ENCODE measurements at places on chromosomes 11 and 22. TPM values are rescaled to one million over a fixed set of nuclear protein-coding genes. Genes with fewer than 3 reads are reported as not detected.

DNA sequence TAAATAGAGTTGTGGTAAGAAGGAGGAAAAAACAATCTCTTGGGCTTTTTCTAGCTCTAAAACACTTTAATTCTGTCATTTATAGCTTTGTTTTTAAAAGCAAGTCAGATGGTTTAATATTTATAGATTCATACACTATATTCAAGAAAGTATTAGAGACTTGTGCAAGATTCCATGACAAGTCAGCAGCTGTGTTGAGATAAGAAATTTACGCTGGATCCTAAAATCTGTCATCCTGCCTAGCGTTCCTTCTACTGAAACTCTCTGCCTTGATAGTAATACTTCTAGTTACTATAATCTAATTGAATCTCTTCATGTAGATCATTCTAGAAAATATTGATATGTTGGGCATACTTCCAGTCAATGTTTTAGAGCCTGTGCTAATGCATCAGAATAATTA, 721.8 kb downstream of the CNTN5 start:
- no peak for DNase-seq

SLC22A6 gene
- not detected for total RNA-seq

- no peak for DNase-seq
These were observed 39.4 kb upstream of the DDI1 start for GRCh38 chr11:103997082-103997481.

SCN3B gene
- total RNA-seq, result 3.4 TPM

GRCh38 chr11:106275151-106275550, 197.7 kb downstream of the AASDHPPT start:
- DNase-seq, result no peak

DNA sequence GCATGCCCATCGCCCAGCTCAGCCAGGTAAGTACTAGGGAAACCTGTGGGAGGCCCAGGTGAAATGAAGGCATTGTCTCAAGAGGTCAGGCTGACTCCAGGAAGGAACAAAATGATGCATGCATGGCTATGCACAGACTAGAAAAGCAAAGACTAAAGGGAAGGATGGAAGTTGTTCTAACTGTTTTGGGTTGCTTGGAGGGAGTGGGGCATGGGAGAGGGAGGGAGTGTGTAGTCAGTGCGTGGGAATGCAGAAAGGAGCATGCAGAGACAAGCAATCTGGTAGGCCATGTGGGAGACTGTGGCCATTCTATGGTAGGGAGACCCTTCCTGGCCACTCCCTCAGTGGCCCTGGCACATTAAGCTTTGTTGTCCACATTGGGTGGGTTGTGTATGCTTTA, 2.9 kb downstream of the MICAL3 start:
- no peak for DNase-seq

DNA sequence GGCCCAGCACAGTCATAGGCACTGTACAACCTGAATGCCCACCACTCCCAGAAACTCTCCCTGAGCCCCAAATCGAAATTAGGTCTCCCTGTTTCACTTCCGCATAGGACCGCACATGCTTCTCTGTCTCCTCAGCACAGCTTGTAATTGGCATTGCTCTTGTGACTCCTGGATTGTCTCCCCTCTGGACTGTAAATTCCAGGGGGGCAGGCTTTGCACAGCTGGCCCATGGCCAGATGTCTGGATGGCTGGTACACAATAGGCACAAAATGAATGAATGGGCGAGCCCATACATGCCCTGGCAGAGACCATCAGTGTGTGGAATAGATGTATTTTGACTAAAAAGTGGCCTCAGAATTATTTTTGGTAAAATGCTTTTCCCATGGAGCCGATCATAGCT, 63.3 kb upstream of the PHF21B start:
- no peak for DNase-seq

DNA sequence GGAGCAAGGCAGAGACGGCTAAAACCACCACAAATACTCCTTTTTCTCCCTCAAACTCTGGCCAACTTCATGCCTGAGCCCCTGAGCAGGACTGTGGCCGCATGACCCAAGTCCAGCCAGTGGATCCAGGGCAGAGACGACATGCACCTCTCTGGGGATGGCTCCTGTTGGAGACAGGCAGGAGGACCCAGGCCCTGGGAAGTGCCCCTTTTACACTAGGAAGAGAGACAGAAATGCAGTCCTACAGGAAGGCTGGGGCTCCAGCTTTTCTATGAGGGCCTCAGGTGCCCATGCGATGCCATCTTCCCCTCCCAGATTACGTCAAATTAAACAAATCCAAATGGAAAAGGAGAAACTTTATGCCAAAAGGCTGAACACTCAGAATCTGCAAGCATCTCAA, 498.0 kb downstream of the BRD1 start:
- DNase-seq, result no peak

APOL4 gene
- 4.0 TPM for total RNA-seq

KRTAP5-10 gene
- total RNA-seq, result not detected

PRSS23 gene
- total RNA-seq, result 11.1 TPM

DNA sequence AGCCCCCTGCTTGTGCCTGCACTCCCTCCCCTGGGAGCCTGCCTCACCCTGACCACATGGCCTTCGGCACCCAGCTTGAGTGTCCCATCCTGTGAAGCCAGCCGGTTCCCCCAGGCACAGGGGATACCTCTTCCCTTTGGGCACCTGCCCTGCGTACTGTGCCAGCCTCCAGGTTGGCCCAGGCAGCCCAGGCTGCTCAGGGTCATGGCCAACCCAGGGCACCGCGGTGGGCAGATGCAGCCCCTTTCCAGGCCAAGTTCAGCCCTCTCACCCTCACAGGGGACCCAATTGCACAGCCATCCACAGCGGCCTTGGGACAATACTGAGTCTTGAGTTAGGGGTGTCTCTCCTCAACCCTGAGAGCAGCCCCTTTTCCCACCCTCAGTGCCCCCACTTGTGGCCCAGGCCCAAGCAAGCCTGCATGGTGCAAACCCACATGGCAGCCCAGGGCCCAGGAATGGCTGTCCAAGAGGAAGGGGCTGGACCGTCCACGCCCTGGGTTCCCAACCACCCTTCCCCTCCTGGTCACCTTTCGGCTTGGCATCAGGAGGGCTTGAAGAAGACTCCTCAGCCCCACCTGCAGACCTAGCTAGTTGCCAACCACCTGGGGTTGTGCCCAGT, 87.7 kb downstream of the CDKN1C start:
- no peak for DNase-seq

C11orf91 gene
- total RNA-seq, result not detected

- no peak for DNase-seq
These were observed 55.7 kb upstream of the EMID1 start for GRCh38 chr22:29149841-29150555.

DNA sequence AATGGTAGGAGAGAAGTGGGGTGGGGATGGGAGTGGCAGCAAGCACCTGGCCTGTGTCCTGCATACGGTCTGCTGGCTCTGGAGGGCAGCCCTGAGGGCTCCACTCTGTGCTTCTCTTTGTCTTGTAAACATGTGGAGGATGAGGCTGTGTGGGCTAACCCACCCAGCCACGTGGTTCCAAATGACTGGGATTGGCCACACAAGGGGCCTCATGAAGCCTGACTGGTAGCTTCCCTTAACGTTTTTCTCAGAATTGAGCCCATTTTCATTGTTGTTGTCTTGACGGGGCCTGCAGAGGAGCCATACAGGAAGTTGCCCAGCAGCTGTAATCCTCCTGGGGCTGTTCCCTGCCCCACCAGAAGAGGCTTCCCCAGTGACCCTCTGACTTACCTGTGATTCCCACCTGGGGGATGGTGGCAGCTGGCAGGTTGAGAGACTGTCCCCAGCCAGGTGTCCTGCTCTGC, 18.0 kb downstream of the DERL3 start:
- no peak for DNase-seq

- no peak for DNase-seq
These were observed 167.6 kb upstream of the MTMR2 start for GRCh38 chr11:96091476-96091875.

DNA sequence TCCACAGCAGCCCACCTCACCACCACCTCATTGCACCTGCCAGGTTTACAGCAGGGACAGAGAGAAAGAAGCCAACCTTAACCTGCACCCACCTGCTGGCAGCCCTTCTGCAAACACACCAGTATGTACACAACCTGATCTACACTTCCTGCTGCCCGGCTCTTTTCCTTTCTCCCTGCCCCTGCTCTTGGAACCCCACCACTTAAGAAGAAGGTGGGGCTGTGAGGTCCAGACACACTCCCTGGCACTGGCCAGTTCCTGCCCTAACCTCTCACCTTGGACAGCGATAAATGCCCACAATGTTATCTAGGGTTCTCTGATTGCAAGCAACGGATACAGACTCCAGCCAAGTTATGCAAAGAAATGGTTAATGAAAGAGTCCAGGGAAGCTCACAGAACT, 10.8 kb upstream of the SLC35C1 start:
- DNase-seq, result no peak

KRTAP5-6 gene
- total RNA-seq, result not detected

- peak; percentile 92 for DNase-seq
These were observed 57.6 kb downstream of the FBXO7 start for GRCh38 chr22:32531931-32532819.

DNA sequence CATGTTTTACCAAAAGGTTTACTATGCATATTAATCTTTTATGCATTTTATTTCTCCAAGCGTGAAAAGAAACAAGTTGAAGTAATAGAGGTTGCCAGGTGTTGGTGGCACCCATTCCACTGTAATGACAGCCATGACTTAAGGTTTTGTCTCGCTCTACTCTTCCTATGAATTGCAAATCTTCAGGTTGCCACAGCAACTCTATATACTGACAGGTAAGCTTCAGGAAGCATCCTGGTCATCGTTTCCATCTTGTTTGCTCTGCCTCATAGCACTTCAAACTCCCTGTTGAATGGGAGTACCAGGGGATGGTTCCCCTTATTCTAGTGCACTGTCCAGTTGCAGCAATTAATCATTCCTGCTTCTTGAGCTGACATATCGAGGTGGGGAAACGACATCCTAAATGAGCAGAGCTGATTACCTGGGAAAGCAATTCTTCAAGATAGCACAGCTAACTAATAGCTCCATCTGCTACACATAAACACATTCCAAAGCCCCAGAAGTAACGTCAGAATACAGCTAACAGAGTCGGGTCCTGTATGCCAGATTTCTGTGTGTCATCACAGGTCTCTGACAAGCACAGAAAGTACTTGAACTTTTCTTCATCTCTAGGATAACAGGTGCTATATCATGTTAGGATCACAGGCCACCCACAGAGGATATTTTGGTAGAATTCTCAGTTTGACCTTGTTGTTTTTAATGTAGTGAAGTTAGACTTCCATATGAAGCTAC, 80.3 kb downstream of the CADM1 start:
- no peak for DNase-seq

DNA sequence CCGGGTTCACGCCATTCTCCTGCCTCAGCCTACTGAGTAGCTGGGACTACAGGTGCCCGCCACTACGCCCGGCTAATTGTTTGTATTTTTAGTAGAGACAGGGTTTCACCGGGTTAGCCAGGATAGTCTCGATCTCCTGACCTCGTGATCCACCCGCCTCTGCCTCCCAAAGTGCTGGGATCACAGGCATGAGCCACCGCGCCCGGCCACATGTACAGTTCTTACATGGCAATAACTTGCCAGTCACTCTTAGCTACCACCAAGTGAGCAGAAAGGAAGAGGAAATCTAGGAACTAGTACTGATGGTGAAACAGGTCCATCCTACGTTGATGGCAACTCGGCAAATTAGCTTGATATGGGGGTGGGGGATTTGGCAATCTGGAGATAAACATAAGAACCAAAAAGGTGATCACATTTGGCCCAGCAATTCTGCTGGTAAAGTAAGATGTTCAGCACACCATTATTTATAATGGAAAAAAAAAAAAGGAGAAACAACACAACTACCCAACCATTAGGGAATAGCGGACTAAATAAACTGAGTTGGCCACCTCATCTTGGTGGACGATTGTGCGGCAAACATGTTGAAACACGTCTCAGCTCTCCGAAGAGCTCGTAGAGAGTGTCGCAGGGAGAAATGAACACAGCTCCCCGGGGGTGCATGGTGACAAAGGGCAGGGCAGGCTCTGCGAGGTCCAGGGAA, 5.3 kb downstream of the NLRP6 start:
- no peak for DNase-seq

DNA sequence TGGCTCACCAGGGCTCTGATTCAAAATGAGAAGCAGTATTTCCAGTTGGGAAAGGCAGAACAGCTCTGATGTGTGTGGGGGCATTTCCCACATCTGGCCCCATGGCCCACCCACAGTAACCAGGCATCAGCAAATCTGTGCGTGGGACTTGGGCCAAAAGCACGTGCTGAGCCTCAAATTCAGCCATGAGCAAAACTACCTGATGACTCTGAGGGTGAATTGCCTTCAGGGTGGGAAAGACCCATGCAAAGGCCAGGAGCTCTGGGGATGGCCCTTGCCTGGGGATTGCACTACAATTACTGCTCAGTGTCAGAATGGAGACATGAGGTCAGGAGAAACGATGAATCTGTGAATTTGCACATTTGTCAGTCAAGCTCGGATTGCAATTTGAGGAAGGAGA, 20.9 kb downstream of the TP53AIP1 start:
- no peak for DNase-seq

DNA sequence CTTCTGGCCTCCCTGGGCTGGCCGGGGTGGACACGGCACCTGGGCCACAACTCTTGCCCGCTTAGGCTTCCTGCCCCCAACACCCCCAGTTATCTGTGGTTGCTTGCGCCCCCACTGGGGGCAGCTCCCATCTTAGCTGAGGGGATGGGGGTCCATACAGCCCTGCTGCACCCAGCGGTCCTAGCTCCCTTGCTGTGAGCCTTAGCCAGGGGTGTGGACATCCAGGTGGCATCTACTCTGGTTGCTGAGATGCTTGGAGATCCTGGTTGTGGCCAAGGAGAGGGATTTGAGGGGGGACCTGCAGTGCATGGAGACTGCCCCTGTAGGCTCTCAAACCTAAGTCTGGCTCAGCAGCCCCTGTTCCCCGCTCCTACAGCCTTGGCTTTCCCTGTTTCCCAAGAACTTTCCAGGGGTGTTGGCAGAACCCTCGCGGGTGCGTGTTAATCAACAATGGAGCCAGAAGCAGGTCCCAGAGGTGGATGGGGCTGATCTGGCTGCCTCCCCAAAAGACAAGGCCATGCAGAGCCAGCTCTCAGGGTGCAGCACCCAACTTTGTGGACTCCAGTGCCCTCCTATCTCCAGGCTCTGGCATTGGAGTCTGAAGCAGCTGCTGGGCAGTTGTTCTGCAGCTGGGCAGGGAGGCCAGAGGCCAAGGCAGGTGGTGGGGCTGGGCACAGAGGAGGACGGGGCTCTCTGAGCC, 3.3 kb downstream of the KCNQ1 start:
- no peak for DNase-seq

DNA sequence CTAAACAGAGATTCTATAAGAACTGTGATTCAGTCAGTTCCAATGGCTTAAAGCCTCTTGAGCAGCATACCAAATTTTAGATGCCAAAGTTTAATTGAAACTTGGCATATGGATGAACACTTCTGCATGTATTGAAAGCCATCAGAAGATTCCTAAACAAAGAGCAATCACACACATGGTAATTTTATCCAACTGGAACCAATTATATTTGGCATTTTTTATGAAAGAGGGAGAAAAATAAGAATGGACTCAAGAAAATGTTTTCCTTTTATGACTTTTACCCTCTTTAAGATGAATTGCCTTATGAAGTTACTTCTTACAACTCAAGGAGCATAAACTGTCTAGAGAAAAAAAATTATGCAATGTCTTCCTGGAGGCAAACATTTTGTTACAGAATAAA, 7.4 kb downstream of the TRPC6 start:
- no peak for DNase-seq
